ENCODE measurements at places on chromosomes 13 and 19.

GRCh38 chr13:67017276-67017675, 212.9 kb downstream of the PCDH9 start:
- DNase-seq: no peak

DNA sequence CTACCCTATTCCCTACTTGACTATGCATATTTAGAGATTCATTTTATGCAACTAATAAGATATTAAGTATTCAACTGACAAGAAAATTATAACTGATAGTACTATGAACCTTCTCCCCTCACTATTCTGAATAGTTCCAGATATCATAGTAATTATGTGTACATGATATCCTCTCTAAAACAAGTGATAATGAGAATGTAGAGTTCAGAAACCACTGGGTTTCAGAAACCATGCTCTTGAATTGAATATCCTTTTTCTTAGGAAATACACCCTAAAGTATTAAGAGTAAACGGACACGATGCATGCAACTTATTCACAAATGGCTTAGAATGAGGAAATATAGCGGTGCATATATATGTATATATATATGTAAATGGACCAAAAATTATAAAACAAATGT, 160.9 kb downstream of the TBC1D4 start:
- no peak for DNase-seq

- no peak for DNase-seq
Measured at GRCh38 chr13:108266321-108266990, 3.1 kb upstream of the TNFSF13B start.

GRCh38 chr19:53132141-53132991, at the start of gene ZNF415:
Gene ZNF415 (minus strand): TSS chr19:53132910. CDS start chr19:53122676, 10,234 bp downstream.
- peak; percentile 68 for DNase-seq

GRCh38 chr13:108878732-108879131, 249.3 kb downstream of the MYO16 start:
- no peak for DNase-seq

DNA sequence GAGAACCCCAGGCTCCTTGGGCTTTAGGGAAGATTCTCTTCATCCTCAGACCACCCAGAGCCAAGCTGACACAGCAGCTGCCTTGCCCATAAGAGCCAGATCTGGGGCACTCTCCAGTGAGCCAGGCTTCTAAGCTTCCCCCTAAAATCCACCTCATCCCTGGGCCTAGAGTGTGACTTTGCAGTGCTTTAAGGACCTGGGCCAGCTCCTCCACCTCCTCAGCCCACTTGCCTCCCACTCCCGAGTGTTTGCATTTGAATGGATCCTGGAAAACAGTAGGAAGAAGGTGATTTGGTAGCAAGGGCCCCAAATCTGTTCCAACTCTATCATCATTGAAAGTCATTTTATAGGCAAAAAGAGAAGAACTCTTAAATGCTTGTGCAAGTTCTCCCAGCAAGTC, 108.7 kb upstream of the UBL3 start:
- DNase-seq: no peak

DNA sequence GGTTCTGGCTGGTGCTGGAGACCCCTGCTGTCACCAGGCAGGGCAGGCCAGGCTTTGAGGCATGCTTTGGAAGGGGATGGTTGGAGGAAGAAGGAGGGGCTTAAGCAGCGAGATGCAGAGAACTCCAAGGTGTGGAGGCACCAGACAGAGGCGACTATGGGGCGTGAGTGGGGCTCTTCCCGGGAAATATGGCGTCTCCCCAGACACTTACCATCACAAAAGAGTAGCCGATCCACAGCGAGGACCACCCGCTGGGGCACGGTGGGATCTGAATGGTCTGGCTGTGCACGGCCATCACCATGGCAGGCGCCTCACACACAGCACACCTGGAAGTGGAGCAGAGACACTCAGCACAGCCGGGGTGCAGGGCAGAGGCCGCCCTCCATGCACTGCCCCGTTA, 151.9 kb downstream of the COL4A1 start:
- no peak for DNase-seq

GRCh38 chr19:47190167-47190727, 40.8 kb downstream of the BBC3 start:
- peak; percentile 87 for DNase-seq

DNA sequence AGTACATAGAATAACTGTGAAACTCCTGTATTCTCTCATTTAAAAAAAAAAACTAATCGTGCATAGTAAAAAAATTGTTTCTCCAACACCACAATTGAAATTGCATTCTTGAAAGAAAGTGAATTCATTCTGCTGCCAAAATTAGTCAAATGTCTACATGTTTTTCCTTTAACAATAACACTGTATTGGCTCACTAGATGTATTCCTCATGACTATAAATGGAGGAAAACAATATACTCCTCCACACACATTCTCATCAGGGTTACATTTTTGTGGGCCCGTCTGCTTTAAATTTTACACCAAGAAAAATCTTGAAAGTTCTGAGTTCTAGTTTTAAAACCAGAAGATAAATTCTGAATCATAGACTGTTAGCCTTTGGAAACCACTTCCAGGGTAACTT, 233.6 kb downstream of the KLF12 start:
- no peak for DNase-seq

DNA sequence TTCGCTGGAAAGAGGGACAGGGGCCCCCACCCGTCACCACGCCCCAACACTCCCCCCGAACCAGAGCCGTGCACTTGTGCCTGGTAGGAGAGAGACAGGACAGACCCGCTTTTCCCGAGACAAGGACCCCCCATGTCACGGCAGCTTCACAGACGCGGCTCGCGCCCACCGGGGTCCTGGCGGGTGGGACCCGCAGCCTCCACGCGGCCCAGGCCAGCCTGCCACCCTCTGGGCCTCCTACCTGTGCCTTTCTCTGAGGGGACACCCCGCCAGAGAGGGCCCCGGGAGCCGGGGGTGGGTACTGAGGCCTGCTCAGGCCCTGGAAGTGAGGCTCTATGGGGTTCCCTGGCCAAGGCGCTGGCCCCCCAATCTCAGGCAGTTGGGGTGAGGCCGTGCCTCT, 4.0 kb upstream of the MISP start:
- no peak for DNase-seq

- DNase-seq: no peak
Measured at GRCh38 chr13:111027458-111028439, 87.4 kb upstream of the ARHGEF7 start.

DNA sequence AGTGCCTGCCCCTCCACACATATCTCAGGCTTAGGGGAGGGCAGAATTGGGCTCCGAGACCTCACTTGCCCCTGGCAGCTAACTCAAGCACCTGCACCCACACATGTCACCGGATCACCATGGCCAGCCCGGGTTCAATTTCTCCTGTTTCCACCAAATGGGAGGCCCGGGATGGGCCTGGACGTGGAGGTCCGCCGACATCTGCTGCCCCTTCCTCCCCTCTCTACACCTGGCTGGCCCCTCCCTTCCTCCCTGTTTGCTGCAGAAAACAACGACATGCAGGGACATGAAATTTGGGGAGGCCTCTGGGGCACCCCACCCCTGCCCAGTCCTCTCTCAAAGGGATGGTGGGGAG, 1.3 kb downstream of the PRKD2 start:
- no peak for DNase-seq

- no peak for DNase-seq
Measured at GRCh38 chr13:108725471-108725870, 96.1 kb downstream of the MYO16 start.

DNA sequence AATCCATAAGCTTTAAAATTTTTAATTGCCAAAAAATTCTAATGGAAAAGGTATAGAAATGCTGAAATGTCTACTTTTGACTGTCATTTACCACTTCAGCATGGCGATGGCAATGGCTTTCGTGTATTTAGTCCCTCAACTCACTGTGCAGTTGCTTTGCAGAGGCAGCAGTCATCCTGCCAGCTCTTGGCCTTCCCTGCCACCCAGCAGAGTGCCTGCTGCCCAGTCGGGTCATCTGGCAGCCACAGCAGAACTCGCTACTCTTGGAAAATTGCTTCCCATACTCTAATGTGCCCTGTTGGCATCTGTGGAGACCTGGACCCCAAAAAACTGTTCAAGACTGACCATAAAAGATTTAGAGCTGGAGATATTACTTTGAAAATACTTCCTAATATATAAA, 383.2 kb downstream of the UQCRFS1 start:
- no peak for DNase-seq

DNA sequence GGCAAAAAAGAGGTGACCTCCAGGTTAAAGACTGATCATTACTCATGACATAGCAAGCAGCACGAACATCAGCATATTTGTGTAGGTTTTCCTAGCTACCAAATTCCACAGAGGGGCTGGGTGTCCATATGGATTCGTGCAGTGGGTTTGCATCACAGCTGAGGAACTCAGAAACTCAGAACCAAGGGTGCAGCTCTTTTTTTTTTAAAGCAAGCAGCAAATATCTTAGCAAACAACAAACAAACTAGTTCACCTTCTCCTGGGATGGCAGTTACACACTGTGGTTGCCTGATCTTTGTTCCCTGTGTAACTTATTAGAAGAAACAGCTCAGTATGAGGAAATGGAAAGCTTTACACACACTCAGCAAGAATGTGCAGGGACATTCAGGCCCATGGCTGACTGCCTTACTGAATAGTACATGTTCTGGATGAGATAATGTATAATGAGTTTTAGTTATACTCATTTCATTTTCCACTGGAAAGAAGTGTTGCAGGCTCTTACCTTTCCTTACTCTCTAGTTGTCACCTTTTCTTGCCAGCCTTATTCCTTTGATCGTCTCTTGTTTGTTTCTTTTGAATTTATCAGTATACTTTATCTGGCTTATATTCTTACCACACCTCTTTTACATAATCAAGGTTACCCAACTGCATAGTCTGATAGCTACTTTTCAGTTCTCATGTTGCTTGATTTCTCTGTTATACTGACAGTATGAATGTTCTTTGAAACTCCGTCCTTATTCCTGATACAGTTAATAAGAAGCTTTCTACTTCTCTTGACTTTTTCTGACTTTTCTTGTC, 4.3 kb downstream of the NDFIP2 start:
- no peak for DNase-seq

DNA sequence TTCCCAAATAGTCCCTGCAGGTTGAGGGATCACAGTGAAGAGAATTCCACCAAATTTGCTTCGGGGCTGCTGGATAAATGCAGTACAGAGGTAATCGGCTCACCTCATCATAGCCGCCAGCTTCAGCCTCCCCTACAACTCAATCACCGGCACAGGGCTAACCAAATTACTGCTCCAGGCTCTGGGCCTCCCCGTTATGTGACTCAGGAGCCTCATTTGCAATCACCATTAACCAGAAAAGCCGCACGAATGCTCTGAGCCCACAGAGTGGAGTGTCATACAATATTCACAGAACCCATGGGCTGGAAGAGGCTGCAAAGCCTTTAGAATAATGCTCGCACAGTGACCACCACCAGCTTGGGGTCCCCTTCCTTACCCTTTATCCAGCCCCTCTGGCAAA, 4.9 kb downstream of the SIAH3 start:
- no peak for DNase-seq

DNA sequence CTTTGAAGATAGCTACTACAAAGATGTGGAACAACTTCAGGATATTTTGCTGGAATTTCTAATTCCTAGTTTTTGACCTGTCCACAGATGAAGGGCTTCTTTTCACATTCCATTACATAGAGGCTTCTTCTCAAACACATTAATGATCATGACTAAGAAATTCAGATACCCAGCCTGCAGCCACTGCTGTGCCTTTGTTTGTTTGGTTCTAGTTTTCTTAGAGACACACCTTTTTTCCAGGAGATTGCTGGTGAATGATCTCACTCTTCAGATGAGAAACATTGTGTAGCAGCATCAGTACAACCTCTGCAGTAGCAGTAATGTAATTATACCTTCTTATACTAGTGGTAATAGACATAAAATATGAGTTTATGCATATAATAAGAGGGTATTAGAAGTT, 5.0 kb downstream of the TDRD3 start:
- no peak for DNase-seq

GRCh38 chr13:72567566-72567965, 159.9 kb downstream of the MZT1 start:
- DNase-seq: no peak
